ENCODE measurements at places on chromosomes 16 and 17.

GRCh38 chr17:38996660-38997337, 29.6 kb upstream of the FBXO47 start:
- DNase-seq: no peak

DNA sequence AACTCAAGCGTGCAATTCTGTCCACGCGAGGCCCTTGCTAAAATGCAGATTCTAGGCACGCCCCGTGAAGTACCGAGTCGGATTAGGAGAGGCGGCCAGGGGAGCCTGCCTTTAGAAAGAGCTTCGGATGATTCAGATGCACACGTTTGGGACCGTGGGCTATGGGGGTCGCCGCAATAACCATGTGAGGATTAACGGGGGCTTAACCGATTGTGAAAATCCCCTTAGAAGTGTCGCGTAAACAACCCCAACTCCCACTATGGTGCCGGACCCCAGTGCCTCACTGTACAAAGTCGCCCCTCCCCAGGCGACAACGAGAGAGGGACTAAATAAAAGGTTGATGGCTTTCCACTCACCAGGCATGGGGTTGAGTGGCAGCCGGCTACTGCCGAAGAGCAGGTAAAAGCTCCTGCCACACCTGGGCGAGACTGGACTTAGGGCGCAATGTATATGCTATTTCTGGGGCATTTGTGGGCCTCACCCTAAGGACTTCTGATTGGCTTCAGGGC, 635 bp upstream of the SP2 start:
- DNase-seq: no peak

DNA sequence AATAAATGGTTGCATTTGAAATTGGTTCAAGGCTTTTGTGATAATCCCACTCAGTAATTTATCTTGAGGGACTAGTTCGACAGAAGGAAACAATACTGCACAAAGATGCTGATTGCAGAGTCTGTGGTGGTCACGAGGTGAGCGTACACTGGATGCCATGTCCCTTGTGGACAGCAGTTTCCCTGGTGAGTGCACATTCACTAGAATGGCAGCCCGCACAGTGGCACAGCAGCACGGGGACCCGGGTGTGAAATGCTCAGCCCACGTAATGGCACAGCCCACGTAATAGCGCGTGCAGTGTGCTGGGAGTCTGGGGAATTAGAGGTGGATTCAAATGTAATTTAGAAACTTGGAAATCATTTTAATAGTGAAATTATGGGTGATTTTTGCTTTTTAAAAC, 154.0 kb downstream of the LGALS9B start:
- no peak for DNase-seq

- no peak for DNase-seq
Measured at GRCh38 chr17:82031885-82032627, 578 bp downstream of the RAC3 start.

GRCh38 chr17:59756236-59756818, 48.9 kb downstream of the VMP1 start:
- peak; percentile 75 for DNase-seq

GRCh38 chr16:2530629-2531318, 434 bp downstream of the CEMP1 start:
- DNase-seq: no peak

DNA sequence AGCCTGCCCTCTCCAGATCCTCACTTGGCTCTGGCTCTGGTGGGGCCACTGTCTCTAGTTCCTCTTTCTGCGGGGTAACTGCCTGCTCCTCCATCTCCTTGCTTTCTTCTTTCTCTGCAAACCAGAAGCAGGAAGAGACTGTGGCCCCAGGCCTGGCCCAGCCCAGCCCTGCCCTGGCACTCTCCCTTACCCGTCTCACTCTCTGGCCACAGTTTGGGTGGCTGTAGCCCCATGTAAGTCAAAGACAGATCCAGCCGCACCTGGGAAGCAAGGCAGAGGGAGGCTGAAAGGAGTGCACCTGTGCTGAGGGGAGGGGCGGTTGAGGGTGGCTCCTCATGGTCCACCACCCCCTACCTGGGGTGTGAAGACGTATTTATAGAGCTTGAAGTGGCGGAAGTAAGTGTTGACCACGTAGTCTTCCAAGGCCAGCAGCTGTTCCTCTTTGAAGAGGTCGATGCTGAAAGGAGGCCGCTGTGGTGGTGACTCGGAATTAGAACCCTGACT, 2.8 kb downstream of the CFAP119 start:
- DNase-seq: no peak

DNA sequence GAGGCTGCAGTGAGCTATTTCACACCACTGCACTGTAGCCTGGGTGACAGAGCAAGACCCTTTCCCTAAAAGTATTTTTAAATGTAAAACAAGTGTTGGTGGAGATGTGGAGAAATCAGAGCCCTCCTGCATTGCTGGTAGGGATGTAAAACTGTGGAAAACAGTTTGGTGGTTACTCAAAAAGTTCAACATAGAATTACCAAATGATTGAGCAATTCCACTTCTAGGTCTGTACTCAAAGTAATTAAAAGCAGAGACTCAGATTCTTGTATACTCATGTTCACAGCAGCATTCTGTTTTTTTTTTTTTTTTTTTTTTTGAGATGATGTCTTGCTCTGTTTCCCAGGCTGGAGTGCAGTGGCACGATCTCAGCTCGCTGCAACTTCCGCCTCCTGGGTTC, 141.8 kb downstream of the PITPNC1 start:
- DNase-seq: peak; percentile 53

DNA sequence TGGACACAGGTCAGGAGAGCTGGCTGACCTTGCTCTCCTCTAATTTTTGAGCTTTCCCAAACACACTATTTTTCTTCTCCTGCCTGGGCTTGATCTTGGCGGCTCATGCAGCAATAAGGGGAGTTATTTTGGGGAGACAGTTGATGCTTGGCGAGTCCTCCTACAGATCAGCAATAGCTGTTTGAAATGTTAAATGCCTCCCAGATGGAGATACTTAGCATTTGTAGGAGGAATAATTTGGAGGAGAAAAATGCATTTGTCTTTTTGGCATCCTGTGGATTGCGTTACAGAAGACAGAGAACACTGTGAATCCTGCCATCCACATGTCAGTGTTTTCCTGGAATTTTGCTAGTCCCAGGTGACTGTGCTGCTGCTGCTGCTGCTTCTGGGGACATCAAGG, 328.0 kb upstream of the XYLT1 start:
- DNase-seq: no peak

DNA sequence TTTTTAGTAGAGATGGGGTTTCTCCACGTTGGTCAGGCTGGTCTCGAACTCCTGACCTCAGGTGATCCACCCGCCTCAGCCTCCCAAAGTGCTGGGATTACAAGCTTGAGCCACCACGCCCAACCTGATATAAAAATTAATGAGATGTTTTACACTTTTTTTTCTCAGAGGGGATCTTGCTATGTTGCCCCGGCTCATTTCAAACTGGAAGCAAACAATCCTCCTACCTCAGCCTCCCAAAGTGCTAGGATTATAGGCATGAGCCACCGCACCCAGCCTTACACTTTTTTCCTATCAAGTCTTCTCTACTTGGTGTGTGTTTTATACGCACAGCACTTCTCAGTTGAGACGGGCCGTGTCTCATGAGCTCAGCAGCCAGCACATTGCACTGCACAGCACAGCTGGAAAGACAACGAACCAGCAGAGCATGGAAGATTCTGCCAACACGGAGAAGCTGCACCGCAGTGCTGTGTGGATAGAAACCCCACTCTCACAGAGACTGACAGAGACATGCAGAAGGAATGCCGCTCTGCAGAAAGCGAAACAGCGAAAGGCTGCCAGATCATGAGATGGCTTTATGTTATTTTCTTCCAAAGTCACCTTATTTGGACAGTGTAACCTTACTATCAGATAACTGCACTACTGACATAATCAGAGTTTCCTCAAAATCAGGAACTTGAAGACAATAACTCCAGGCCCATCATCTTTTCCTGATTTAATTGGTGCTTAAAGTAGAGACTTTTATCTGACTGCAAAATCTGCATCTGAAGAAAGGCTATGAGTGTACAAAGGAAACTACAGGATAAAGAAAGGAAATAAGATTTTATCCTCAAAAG, 6.5 kb upstream of the QRICH2 start:
- no peak for DNase-seq

DNA sequence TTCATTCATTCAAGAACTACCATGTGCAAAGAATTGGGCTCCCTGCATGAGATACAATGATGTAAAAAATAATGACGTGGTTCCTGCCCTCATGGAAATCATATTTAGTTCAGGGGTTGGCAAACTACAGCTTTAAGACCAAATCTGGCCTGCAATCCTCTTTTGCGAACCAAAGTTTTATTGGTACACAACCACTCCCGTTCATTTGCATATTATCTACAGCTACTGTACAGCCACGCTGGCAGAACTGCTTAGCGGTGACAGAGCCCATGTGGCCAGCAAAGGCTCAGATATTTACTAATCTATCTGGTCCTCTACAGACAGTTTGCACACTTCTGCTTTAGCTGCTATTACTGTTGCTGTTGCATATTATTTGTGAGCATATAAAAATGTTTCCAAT, 167.7 kb downstream of the XYLT1 start:
- no peak for DNase-seq

GRCh38 chr17:35726127-35726952, 5.1 kb upstream of the RASL10B start:
- DNase-seq: peak; percentile 89

- DNase-seq: no peak
Measured at GRCh38 chr17:31095236-31096105, 694 bp downstream of the NF1 start.

All from GM04504 (cell line).